ENCODE measurements at places on chromosomes 3 and 15.

- no peak for DNase-seq
Measured at GRCh38 chr15:62164014-62164395, 1.1 kb downstream of the C2CD4B start.

DNA sequence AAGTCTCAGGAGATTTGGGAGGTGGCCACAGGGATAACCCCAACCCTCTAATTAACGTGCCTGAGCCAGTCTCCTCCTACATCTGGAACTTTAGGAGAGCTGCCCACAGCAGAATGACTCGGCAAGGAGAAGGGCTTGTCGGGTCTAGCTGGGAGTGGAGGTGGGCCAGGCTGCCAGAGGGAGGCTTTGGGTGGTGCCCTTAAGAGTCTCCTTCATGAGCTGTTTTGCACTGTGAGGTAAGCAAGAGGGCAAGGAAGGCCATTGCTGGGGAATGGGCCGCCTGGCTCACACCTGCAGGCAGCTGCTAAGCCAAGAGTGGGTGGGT is 3.6 kb upstream of the TNK2 start:
- DNase-seq: no peak

DNA sequence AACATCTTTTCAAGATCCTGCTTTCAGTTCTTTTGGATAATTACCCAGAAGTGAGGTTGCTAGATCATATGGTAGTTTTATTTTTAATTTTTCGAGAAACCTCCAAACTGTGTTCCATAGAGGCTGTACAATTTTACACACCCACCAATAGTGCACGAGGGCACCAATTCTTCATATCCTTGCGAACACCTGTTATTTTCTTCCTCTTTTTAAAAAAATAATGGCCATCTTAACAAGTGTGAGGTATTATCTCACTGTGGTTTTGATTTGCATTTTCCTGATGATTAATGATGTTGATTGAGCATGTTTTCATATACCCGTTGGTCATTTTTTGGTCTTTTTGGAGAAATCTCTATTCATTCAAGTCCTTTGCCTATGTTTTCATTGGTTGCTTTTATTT is 17.6 kb upstream of the CEP152 start:
- DNase-seq: no peak

DNA sequence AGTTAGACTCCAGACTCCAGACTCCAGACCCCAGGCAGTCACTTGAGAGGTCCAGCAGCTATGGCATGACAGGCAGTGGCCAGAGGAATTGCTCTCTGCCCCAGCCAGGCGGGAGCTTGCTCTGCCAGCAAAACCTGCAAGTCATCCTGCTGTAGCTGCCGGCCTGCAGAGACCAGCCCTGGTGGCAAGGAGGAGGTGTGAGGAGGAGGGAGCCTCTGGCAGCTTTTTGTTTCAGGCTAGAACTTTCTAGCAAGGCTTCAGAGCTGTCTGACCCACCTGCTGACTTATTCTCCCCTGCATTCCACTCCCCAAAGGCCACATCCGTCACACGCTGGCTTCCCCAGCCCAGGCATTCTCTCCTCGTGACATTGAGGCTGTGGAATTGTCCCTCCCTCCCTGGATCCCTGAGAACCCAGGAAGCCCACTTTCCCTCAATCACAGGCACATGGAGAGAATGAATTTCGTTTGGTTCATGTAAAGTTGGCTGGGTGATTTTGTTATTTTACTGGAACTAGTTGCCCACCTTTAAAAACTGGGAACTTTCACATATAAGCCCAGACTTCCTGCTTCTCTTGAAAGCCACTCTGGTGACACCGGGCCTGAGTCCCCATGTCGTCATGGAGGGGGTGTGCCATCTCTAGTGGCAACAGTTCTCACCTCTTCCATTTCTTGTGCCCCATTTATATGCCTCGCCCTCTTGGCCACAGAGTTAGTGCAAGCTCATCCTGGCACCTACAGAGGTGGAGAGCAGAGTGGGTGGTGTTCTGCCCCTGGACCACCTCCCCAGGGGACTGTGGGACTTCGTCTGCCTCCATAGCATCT is 82.7 kb downstream of the ABHD5 start:
- DNase-seq: no peak

GRCh38 chr3:37700466-37701248 is 161.0 kb upstream of the CTDSPL start:
- no peak for DNase-seq

- DNase-seq: no peak
Measured at GRCh38 chr15:87572381-87572910, 684.1 kb downstream of the NTRK3 start.

DNA sequence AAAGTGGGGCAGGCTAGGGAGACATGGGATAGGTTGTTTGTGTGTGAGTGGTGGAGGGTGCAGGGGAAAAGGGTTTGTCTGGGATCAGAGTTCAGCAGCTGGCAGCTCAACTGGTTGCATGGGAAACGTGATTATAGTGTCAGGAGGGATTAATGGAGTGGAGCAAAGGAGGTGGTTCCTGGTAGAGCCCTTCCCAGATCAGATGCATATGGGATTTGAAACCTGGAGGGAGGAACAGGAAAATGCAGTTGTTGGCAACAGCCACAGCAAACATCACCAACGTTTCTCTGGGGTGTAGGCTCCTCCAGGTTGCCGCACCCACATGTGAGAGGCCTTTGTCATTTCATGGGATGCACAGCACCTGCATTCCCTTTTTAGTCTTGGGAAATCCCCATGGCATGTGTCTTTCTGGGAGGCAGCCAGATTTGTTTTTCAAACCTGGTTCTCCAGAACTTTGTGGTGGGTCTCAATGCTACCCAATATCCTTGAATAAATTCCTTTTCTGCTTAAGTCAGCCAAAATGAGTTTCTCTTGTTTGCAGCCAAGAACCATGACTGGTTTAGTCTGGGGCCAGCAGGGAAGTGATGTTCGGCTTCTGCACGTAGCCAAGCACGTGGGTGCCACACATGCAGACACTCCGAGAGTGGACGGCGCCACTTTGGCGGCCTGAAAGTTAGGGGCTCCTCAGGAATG is 61.3 kb downstream of the BDH1 start:
- DNase-seq: peak; percentile 49

DNA sequence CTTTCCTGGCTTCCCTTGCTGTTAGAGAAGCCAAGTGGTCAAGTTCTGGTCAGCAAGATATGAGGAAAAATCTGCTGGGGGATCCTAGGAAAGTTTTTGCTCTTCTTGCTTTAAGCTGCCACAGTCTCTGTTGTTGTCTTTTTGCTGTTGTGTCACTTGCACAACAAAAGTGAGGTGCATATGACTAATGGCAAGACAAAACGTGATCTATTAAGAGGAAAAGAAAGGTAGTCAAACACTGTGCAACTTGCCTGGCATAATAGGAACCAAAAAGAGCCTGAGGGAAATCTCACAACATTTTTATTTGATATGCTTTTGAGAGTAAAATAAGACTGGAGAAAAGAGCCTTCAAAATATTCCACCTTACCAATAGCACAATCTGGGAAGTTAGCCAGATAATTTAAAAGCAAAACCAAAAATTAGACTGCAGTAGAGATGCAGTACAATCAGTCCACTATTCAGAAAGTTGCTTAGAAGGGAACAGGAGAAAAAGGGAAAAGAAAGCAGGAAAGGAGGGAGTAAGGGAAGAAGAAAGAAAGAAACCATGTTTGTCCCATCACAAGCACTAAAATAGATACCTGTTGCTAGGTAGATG is 110.0 kb upstream of the SLC4A7 start:
- DNase-seq: no peak

DNA sequence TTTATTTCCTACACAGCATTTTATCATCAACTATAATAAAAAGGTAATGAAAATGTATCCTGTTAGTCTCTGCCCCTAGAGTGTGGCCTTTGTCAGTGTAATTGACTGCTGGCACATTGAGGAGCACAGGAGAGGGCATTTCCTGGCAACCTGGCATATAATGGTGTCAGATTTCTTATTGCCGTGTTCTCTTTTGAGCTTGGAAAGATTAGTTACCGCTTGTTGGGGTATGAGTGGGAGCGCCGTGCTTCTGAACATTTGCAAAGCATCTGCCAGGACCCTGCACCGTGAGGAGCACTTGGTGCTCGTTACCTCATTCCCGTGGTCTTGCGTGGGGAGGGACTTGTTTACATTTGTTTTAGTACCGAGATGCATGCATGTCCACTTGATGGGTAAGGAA is 124.4 kb downstream of the PTPRG start:
- peak; percentile 31 for DNase-seq

GRCh38 chr3:158540066-158540465 is 30.9 kb upstream of the MLF1 start:
- DNase-seq: no peak

DNA sequence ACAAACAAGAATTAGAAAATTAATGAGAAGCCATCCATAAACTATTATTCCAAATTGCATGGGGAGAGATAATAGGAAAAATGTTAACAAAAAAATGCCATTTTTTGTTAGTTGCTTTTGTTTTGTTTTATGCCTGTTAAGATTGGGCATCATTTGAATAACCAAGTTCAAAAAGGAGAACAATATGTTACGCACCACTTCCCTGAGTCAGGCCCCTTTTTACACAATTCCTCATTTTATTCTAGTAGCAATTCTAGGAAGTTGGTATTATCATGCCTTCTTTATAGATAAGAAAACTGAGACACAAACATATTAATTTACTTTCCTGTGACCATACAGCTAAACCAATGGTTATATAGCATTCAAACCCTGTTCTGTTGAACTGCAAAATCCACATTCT is 736.9 kb upstream of the CCDC54 start:
- DNase-seq: no peak

GRCh38 chr3:22728406-22728805 is 474.7 kb upstream of the UBE2E2 start:
- no peak for DNase-seq

DNA sequence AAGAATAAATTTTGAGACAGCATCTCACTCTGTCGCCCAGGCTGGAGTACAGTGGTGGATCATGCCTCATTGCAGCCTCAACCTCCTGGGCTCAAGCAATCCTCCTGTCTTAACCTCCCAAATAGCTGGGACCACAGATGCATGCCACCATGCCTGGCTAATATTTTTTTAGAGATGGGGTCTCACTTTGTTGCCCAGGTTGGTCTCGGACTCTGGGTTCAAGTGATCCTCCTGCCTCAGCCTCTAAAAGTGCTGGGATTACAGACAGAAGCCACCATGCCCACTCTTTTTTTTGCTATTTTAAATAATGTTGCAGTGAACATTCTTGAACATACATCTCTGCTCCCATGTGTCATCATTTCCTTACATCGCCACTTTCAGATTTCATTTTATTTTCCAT is 6.8 kb upstream of the SLC51B start:
- no peak for DNase-seq

DNA sequence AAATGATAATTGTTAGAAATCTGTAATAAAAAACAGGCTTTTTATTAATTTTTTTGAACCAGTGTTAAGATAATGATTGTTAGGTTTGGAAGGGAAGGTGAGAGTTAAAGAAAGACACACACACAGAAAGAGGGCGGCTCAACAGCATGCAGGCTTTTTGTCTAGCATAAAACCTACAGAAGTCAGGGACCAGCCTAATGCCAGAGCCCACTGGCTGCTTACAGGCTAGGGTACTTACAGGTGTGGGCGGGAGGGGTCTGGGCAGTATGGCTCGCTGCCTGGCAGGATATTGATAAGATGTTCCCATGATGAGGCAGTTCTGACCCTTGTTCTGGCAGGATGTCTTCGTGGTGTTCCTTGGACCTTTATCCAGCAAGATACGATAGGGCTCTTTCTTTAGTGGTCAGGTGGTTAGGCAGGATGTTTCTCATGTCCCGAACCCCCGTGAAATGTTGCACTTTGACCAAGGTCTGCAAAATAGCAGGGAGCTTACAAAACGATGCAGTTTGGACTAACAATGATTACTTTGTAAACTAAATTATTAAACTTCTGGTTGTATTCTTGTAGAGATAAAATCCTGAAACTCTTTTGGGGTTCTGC is 84.7 kb downstream of the DCUN1D1 start:
- DNase-seq: no peak

All from DMS79 (cell line).